ENCODE measurements at places on chromosomes 6 and 20. TPM values are rescaled to one million over a fixed set of nuclear protein-coding genes. Genes with fewer than 3 reads are reported as not detected.
A peak's percentile ranks its signal among the peaks of the same experiment; 100 is the strongest.

- no peak for DNase-seq
Observed at GRCh38 chr6:96017070-96017359, 1.2 kb downstream of the FUT9 start.

FLRT3 gene
- total RNA-seq, result 0.04 TPM

DNA sequence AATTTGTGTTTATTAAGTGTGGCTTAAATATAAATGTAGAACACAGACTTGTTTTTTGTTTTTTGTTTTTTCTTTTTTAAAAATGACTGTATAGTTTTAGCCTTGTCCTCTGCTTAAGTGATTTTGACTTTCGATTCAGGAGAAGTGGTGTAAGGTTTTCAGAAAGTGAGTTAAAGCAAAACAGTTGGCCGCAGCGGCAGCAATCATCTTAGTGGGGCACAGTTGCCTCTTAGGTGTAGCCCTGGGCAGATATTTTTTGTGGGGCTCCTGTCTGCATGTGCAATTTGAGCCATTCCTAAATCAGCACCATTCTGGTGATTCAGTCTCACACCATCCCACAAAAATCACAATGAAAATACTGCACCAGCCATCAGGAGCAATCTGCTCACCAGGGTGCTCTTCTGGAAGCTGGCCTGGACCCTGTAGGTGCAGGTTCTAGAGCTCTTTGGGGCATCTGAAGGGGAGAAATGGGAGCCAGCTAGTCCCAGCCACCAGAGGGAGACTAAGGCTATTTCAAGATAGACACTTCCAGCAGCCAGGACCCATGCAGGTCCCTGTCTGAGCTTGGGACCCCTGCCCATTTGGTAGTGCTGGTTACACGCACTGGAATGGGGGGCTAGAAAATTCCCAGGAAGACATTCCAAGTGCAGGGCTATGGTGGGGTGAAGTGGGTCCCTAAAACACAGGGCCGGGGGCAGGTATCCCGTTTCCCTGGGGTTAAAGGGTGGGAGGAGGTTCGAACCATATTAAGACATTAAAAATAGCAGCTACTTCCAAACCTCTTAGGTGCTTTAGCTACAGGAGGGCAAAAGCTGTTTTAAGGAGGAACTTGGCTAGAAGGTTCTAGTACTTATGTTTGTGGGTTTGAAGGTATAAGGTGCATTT, 156.6 kb downstream of the NFATC2 start:
- peak; percentile 35 for DNase-seq

- DNase-seq, result no peak
Observed at GRCh38 chr6:40965046-40965445, 74.0 kb downstream of the UNC5CL start.

GRCh38 chr6:43738877-43739641, 31.0 kb upstream of the VEGFA start:
- DNase-seq, result no peak

PSORS1C1 gene
- not detected for total RNA-seq

DNA sequence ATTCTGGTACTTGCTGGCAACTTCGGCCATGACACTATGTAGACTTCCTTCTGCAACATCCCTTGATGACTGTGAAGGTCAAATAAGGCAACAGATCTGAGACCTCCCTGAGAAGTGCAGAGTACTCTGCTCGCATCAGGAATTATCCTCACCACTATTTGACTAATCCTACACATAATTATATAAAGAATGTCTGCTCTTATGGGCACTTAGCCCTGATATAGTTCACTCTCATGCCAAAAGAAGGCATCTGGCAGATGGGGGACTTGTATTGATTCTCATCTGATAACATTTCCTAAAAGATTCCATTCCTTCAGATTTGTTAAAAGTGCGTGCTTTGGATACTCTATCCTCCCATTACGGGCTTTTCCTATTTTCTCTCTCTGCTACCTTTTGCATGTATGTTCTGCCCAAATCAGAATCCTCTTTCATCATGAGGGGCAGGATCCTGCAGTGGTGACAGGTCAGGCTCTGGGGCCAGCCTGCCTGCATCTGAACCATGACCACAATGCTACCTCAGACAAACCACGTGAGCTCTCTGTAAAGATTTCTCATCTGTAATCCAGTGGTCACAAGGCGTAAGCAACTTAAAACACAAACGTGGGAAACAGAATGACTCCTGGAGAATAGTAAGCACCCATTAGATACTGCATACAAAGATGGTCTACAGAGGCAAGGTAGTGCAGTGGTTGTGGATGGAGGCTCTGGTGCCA, 134.0 kb downstream of the GJA10 start:
- no peak for DNase-seq
